ENCODE measurements at places on chromosomes 12 and 14.

GRCh38 chr14:54169254-54169924, 212.8 kb upstream of the BMP4 start:
- DNase-seq, result peak; percentile 95

DNA sequence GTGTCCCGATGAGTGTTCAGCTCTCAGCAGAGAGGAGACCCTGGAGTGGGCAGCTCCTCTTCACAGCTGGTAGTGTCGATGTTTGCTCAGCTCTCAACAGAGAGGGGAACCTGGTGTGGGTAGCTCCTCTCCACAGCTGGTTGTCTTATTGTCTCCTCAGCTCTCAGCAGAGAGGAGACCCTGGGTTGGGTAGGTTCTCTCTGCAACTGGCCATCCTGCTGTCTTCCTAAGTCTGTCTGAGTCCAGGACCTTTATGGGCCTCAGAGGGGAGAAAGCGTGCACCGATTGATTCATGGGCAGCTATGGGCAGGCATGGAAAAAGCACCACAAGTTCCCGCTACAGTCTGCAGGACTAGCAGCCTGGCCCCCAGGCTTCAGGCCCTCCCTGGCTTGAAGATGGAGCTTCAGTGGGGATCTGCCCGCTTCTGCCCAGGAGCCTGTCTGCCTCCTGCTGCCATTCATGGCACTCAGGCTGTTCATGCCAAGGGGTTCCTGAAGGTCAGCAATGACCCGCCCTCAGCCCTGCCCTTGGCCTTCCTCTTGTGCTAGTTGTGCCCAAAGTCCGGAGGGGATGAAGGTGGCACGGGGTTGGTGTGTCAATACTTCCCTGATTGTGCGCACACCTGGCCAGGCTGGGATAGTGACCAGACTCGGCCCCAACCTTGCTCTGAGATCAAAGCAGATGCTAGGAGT, 224.2 kb downstream of the KCNC2 start:
- DNase-seq, result no peak

- no peak for DNase-seq
Measured at GRCh38 chr12:120846721-120847120, 57.4 kb downstream of the SPPL3 start.

DNA sequence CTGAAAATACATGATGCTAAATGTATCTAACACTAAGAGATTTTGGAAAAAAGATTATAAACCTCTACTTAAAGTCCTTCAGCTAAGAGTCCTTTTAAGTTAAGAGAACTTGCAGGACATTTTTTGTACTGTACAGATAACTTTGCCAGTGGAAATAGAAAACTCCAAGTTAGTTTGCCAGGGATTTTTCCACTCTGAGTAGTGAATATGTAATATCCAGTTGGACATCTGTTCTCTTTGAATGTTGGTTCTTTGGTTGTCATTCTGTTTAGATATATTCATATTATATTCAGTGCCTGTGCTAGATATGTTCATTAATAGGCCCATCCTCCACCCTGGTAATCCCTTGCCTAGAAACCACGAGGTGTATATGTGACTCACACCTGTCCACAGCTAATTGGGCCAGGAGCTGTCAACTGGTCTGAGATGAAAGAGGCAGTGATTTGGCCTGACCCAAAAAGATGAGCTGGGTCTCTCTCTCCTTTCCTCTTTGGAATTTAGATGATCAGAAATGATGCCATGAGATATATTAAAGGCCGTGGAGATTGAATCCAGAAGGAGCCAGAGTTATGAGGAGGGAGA, 261.0 kb upstream of the LRIG3 start:
- DNase-seq, result no peak

GRCh38 chr12:8108808-8109398, 14.5 kb upstream of the CLEC4A start:
- DNase-seq, result peak; percentile 83

GRCh38 chr14:92759300-92759678, 10.9 kb upstream of the LGMN start:
- no peak for DNase-seq

DNA sequence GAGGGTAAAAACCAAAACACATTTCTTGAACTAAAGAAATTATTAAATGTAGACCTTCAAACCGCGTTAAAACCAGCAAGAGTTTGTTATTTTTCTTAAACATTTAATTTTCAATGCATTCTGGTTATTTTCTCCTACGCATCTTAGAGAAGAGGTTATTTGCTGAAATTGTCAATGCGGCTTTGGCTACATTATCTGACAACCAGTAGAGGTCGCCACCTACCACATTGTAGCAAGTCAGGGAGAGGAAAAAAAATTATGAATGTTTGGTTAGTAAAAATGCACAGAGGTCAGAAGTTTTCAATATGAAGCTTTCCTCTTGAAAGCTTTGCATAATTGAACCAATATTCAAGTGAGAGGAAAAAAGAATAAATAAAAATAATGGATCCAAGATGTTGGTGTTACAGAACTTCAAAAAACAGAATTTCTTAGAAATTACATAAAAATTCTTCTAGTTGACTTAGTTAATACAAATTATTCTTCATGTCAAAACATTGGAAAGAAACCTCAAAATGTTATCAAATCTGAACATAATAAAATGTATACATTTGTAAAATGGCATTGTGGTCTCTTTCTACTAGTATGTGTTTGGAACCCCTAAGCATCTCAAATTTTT, 159.4 kb upstream of the TMTC2 start:
- peak; percentile 78 for DNase-seq

Data from LoVo (cell line).